ENCODE measurements at places on chromosomes 7 and 10.
A peak's percentile ranks its signal among the peaks of the same experiment; 100 is the strongest.

DNA sequence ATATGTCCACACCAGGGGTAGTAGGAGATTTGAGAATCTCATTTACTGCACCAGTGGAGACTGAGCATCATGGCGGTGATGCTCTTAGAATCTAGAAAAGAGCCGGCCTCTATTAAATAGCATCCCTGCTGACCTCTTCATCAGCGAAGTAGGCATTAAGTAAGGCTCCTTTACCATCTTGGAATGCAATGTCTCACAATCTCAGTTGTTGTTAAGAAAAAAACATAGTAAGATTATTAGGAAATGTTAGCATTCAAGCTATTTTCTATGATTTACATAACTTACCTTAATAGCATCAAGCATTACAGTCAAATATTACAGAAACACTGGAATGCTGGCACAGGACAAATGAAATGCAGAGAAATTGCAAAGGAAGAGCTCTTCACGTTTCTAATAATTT, 54.5 kb downstream of the ORC5 start:
- no peak for DNase-seq

- DNase-seq = no peak
Observed at GRCh38 chr10:102450124-102450373, 1.3 kb downstream of the C10orf95 start.

DNA sequence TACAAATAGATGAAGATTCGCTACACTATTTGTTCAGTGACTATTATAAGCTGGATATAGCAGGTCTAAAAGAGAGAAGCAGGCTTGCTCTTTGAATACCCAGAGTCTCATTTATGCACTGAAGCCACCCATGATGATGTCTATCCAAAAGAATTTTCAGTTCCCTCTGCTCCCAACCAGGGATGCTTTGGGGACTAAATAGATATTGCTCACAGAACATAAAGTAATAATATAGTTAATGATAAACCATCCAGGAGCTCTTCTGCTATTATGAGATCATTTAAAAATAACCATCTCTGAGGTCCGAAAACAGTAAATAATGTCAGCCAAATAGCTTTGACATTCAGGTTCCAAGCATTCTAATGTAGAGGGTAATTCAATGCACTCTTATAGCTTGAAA, 875.4 kb downstream of the SORCS3 start:
- DNase-seq = no peak

DNA sequence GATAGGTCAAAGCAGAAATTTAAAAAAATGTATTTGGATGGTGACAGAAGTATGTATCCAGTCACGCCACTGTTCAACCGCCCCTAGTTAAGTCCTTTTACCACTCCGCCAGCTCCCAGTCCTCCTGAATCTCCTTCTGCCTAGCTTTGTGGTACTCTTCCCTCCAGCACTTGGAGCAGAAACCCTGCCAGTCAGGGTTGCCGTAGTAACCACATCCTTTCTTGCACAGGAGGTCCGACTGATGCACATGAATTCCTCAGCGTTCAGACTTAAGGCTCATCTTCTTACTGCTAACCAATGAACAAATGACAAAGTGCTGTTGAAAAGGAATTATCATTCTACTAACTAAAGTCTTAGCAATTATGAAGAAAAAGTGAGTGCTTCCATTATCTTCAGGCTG, 175.3 kb upstream of the KCTD7 start:
- DNase-seq = no peak

DNA sequence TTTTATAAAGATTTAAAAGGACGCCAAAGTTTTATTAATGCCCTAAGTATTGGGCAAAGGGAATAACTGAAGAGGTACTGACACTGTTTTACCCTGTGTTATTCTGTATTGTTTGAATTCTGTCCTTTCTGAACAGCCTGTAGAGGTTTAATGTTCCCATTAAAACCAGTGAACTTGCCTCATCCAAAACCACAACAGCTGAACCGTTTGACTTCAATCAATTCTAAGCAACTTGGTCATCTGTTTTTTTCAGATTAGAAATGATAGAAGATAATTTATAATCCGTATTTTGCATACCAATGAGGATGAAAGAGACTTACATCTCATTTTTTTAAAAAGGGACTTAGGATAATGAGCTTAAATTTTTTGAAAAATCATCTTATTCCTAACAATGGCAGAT, 40.4 kb downstream of the HACD1 start:
- no peak for DNase-seq

DNA sequence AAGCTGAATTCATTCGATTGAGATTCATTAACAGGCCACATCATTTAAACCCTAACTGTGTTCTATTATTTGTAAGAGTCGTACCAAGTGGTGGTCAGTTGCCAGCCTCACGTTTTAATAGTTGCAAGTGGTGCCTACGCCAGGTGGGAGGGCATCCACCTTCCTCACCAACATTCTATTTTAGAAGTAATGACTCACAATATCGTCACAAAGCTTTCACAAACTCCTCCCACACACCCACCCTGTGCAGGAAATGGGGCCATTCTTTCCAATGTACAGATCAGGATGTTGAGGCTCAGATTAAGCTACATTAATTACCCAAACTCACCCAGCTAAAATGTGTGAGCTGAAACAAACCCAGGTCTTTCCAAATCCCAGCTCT, 77.3 kb upstream of the SAMD8 start:
- no peak for DNase-seq

DNA sequence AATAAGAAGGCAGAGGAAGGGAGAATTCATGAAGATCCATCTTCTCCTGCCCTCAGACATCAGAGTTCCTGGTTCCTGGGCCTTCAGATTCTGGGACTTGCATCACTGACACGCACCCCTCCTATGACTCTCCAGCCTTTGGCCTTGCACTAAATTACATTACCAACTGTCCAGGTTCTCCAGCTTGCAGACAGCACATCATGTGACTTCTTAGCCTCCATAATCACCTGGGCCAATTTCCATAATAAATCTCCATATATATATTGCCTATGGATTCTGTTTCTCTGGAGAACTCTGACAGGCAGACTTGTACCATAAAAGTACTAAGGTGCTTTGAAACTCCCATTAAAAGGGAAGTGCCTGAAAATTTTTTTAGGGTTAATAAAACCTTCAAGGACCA, 23.2 kb downstream of the RSU1 start:
- DNase-seq = no peak

GRCh38 chr10:36817898-36818297, 307.5 kb upstream of the ANKRD30A start:
- no peak for DNase-seq

DNA sequence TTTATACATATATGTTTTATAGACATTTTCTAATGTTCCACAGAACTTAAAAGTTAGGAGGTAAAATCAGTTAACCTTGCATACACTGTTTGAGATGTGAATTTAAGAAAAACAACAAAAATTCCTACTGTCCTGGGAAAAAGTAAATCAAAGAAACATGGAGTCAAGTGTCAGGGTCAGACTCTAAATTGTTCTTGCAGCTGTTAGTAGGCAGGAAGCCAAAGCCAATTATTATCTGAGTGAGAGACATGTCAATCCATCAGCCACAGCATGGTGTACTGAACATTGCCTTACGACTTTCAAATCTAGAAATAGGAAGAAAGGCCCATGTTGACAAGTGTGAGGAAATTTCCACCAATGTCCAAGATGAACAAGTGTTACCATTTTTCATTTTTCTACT, 461.2 kb upstream of the MBL2 start:
- DNase-seq = no peak

- no peak for DNase-seq
Observed at GRCh38 chr10:132959559-132959961, 17.2 kb upstream of the CFAP46 start.

- DNase-seq = no peak
Observed at GRCh38 chr10:15295537-15296325, 75.4 kb downstream of the FAM171A1 start.

DNA sequence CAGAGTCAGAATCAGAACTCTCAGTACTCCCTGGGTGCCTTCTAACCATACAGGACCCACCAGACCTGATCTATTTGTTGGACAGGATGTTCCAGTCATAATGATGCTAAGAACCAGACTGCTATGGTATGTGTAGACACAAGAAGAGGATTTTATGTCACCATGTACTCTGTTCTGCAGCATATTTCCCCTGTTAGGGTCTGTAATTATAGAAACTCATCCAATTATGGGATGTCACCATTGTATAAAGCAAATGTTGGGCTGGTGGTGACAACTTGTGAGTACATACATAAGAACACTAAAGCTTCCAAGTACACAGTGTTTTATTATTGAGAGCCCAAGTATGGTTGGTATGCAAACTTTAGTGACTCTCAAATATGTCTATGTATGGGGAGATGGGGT, 67.1 kb upstream of the AGBL3 start:
- no peak for DNase-seq

GRCh38 chr10:84256510-84257342, 11.9 kb downstream of the RGR start:
- DNase-seq = peak; percentile 67

DNA sequence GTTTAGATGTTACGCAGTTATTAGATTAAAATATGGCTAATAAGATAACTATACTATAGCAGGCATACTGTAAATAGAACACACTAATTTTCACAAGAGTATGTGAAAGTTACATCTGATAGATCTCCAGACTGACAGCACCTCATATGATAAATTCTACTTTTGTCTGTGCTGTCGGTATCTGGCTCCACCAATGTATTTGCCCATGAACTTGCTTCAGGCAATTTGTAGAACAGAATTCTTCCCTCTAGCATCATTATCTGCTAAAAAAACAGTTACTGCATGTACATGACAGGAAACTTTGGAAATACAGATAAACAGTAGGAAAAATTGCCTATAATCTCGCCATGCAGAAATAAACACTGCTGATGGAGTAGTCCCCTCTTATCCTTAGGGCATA, 137.7 kb downstream of the WNT2 start:
- no peak for DNase-seq

DNA sequence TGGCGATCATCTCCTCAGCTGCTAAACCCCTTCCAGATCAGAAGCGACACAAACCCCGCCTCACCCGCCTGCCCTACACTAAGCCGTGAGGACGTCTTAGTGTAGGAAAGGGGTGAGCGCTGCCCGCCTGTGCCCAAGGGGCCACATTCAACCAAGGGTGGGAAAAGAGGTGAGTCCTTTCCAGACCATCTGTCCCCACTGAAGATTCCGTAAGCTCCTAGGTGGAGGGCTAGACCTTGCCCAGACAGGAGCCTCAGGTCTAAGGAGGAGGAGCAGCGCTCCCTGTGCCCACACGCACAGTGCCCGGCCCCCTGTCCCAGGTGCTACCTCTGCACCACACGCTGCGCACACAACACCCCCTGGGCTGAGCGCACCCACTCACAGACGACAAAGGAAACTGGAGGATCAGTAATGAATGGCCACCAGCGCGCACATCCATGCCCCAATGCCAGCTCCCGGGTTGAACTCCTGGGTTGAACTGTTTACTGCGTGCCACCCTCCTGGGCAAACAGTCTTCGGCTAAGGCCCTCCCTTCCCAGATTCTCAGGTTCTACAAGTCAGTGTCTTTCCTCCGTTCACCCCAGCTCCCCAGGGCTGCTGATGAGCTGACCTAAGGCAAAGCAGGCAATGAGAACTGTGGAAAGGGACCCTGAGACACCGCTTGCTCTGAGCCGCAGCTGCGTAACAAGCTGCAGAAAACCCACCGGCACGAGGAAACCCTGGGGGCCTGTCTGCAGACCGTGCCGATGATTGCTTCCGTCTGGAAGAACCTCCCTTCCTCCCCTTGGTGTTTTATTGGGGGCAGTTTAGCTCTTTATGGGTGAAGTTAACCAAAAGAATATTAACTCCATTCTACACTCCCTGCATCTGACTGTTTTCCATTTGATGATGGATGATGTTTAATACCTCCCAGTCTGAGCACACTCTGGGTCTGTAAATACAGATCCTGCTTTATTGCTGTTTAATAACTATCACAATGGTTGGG, 185.9 kb downstream of the MAD1L1 start:
- no peak for DNase-seq

GRCh38 chr7:126760914-126761577, 491.7 kb downstream of the GRM8 start:
- DNase-seq = no peak

GRCh38 chr10:105189463-105189800, 548.3 kb downstream of the SORCS3 start:
- DNase-seq = no peak

DNA sequence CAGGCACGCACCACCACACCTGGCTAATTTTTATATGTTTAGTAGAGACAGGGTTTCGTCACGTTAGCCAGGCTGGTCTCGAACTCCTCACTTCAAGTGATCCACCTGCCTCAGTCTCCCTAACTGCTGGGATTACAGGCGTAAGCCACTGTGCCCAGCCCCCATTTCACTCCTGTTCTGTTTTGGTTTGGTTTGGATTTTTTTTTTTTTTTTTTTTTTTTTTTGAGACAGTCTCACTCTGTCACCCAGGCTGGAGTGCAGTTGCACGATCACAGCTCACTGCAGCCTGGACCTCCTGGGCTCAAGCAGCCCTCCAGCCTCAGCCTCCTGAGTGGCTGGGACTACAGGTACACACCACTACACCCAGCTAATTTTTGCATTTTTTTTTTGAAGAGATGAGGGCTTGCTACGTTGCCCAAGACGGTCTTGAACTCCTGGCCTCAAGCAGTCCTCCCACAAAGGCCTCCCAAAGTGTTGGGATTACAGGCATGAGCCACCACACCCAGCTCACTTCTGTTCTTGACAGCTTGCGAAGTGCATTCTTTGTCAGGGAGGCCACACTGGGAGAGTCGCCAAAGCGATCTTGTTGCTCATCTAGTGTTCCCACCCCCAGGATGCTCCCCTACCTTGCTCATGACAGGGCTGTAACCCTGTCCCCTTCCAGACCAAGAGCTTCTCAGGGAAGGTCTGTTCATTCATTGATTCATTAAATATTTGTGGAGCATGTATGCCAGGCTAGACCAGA, 229.1 kb downstream of the CUX1 start:
- DNase-seq = no peak

GRCh38 chr10:80921032-80921431, 383.3 kb downstream of the SH2D4B start:
- no peak for DNase-seq

Measured in A549 (cell line).